BE2C (cell line): ENCODE measurements at places on chromosomes 5 and 9.

- no peak for DNase-seq
Observed at GRCh38 chr5:10268100-10268499, 18.0 kb downstream of the CCT5 start.

- no peak for DNase-seq
Observed at GRCh38 chr9:134648701-134649530, 7.3 kb downstream of the COL5A1 start.

DNA sequence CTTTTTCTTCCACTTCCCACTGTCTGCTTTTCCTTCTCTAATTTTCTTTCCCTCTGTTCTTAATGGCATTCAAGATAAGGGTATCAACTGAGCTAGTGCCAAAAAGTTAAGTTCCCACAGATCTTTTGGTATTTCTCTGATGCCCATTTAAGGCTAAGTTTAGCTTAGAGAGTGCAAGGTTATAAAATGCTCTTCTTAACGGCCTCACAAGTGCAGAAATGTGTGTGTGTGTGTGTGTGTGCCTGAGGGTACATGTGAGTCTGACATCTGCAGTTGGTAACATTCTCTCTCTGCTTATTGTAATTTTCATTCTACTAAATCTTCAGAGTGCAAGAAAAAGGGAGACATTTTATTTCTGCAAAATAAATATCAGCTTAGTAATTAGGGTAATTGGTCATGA, 24.2 kb downstream of the FBN2 start:
- no peak for DNase-seq

DNA sequence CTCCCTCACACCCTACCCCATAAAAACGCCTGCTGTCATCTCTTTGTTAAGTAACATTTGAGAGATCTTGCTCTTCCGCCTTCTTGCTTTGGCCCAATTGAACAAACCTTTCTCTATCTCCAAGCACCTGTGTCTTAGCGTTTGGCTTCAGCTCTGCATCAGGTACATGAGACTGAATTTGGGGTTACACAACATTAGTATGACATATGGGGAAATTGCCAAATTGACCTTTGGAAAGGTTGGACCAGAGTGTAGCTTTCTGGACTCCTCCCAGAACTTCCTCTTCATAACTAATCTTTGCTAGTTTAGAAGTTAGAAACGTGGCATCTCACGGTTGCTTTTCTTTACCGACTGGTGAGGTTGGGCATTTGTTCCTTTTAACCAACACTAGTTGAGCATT, 3.5 kb upstream of the EXOSC3 start:
- DNase-seq: no peak

GRCh38 chr9:128193469-128194096, 2.2 kb upstream of the CIZ1 start:
- DNase-seq: no peak

DNA sequence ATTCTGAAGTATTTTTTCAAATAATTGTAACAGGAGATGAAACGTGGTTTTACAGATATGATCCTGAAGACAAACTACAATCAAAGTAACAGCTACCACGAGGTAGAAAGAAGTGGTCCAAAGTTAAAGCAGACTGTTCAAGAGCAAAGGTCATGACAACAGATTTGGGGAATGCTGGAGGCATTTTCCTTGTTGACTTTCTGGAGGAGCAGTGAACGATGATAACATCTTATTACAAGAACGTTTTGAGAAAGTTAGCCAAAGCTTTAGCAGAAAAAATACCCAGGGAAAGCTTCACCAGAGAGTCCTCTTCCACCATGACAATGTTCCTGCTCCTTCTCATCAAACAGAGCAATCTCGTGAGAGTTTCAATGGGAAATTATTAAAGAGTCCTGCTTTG, 145.4 kb upstream of the NREP start:
- DNase-seq: no peak

DNA sequence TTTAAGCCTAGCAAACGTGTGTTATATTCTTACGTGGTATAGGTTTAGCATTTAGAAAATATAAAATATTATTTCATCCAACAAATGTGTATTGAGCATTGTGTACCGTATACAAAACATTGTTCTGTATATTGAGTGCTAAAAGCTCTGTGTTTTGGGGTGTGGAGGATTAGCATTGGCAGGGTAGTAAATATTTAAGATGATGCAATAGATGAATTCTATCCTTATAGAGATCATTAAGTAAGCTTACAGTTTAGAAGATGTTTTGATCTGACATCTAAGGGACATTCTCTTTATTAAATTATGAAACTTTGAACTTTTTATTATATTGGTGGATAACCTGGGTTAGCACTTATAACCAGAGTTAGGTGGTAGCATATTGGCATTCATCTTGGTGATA, 48.5 kb upstream of the GLIPR2 start:
- DNase-seq: no peak

DNA sequence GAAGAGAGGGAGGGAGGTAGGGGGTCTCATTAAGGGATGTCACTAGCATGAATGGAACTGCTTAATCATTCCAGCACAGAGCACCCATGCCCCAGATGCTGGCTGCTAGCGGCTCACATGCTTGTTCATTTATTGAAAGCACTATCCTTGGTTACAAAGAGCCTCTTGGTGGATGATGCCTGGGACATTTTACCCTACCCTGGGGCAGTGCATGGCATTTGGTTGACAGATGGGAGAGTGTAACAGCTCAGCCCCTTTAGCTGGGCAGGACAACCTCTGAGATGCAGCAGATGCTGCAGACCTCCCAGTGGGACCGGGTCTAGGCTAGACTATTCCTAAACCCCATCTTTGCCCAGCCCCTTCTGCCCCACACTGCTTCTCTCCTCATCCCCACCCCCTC, 46.9 kb upstream of the TCERG1 start:
- DNase-seq: no peak

DNA sequence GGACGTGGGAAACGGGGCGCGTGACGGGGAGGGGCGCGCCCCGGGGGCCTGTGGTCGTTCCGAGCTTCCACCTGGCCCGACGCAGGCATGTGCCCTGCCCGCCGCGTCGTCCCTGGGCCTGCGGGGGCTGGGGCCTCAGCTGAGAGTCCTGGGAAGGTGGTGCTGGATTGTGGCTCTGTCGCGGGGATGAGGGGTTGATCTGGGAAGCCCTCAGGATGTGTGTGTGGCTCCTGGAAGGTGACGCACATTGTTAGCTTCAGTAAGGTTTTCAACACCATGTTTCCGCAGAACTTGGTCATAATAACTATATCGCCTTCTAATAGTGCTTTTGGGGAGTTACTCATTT, 589.1 kb downstream of the MTRR start:
- DNase-seq: peak; percentile 29

DNA sequence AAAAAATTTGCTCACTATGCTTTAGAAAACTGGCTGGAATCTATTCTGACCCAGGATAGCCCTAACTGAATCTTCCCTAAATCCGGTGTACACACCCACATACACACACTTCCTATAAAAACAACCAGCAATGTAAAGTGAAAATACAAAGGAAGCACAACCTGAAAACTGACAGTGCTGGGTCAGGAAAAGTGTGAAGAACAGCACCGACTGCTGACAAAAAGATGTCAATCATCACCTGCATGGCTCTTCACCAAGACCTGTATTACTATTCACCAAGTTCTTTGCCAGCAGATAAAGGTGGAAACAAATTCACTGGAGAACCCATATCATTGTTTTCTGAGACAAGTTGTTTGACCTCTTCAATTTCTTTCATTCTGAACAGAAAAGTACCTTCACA, 293.8 kb upstream of the GRAMD2B start:
- no peak for DNase-seq

- no peak for DNase-seq
Observed at GRCh38 chr5:135216471-135217343, 182.3 kb downstream of the MACROH2A1 start.

- DNase-seq: no peak
Observed at GRCh38 chr5:127922603-127923002, 161.0 kb upstream of the SLC12A2 start.

DNA sequence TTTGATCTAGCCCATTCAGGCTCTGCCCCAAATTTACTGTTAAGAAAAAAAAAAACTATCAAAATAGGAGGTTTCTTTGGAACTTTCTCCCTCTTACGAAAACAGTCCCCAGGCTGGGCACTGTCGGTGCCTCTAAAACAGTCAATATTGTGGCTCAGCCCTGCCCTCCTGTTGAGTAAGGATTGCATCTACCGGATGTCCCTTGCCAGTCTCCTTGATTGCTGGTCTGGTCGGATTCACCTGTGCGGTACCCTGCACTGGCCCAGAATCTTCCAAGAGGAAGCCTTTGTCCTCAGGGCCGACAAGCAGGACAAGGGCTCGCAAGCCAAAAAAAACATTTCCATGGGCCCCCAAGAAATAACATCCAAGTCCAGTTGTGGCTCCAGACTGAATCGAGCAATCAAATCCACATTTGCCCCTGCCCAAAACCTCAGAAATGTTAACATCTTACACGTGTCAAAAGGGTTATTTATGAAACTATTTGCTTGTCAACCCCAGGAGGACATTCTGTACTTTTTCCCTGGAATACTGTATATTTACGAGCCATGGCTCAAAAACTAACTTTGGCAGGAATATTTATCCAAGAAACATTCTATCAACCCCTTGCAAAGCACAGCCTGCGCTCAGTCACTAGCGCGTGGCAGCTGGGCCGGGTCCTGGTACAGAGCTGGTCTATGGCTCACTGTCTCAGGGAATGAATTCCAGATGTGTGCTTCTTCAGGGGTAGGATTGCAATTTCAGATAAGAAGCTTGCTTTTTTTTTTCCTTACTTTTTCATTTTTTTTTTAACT, 129.2 kb upstream of the ADRA1B start:
- DNase-seq: no peak

DNA sequence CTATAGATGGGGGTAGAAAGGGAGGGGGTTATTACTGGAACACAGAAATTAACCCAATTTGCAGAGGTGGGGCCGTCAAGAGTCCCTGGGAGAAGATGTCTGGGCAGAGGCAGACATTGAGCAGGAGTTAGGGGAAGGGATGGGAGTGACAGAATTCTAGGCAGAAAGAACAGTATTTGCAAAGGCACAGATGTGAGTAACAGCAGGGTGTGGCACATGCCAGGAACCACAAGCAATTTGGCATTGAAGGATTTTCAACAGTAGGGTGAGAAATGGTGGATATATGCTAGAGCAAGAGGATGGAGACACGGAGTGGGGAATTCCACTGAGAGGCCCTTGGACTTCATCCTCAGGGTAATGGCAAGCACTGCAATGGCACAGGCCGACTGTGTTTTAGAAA, 71.6 kb upstream of the FRRS1L start:
- DNase-seq: no peak

- DNase-seq: no peak
Observed at GRCh38 chr9:116278326-116278725, 124.7 kb downstream of the PAPPA start.

DNA sequence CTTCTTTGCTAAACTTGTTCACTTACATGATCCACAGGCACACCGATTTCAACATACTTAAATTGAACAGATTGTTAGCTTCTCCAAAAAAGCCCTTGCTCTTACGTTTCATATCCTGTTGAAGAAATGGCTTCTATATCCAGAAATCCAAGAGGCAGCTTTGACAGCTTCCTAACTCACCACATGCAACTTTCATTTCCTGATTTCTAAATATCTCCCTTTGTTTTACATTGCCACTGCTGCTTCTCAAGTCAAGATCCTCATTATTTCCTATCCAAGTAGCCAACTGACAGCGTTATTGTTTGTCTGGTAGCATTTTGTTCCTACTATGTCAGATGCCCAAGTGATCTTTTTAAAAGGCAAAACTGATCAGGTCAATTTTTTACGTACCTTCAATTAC, 913.2 kb upstream of the TYRP1 start:
- no peak for DNase-seq

GRCh38 chr9:33157960-33158842, 8.9 kb downstream of the B4GALT1 start:
- DNase-seq: no peak

DNA sequence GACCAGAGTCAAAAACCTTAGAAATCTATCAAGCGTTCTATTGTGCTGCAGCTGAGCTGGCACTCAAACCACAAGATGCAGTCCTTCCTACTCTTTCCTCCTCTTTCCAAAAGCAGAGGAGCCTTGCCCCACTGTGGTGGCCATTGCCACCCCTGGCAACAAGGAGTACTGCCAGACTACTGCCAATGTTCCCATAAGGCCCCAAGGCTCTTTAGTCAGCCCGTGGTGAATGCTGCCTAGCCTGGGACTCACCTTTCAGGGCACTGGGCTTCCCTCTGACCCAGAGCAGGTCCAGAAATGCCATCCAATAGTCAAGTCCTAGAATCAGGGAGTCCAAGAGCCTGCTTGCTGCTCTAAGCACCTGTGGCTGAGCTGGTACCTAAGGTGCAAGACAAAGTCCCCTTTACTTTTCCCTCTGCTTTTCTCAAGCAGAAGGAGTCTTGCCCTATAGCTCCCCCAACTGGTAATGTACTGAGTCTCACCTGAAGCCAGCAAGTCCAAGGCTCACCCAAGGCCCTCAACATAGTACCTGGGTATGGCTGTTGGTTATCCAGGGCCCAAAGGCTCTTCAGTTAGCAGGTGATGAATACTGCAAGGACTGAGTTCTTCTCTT, 219.4 kb downstream of the ATPSCKMT start:
- peak; percentile 48 for DNase-seq

- no peak for DNase-seq
Observed at GRCh38 chr9:87111010-87111409, 163.7 kb upstream of the GAS1 start.

- DNase-seq: no peak
Observed at GRCh38 chr9:109498195-109499092, at the start of gene PTPN3. PTPN3 (minus strand) TSS chr9:109498307; CDS start chr9:109463434, 34,873 bp downstream.

DNA sequence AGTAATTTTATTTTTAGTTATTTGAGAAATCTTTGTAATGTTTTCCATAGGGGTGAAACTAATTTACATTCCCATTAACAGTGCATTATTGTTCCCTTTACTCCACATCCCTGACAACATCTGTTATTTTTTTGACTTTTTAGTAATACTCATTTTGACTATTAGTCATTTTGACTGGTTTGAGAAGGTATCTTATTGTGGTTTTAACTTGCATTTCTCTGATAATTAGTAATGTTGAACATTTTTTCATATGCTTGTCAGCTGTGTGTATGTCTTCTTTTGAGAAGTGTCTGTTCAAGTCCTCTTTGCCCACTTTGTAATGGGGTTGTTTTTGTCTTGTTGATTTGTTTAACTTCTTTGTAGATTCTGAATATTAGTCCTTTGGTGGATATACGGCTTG, 27.5 kb downstream of the CCDC152 start:
- DNase-seq: no peak

DNA sequence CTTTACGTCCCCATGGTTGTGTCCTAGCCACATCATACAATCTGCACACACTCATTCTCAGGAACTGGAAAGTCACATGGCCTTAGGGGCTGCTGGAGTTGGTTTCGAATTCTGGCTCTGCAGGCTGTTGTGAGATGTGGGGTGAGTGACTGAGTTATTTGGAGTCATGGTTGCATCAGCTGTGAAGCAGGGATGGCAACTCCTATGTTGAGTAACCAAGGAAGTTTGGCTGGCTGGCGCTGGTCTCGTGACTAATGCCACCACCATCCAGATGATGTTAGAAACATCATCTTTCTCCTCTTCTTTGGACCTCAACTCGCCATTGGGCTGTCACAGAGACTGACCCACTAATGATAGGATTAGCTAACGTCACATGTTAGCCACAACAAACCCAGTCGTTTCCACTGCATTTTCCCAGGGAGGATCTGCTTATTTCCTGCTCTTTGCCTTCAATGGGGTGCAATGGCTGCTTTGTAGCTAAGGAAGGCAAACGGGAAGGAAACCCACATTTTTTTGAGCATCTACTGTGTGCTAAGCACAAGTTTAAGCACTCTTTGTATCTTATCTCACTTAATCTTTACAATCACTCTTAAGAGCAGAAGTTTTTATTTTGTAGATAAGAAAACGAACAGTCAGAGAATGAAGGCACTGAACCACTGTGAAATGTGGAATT, 78.1 kb upstream of the UBTD2 start:
- no peak for DNase-seq
